ENCODE measurements at places on chromosomes 1 and 21.

DNA sequence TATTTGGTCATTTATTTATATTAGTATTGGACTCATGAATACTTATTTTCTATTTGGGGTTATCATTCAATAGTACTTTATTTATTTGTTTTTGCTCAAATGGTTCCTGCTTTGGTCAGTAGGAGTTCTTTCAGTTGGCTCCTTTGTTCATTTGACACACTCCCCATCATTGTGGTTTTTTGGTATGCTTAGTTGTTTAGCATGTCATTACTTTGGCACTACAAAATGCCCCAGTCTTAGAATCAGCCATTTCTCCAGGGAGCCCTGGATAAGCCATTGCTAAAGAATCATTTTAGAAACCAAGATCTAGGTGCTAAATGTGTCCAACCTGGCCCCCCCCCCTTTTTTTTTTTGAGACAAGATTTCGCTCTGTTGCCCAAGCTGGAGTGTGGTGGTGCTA lies 61.7 kb upstream of the MRPS6 start:
- no peak for DNase-seq

- peak; percentile 78 for DNase-seq
These were observed 15.6 kb downstream of the TPM3 start for GRCh38 chr1:154176337-154176736.

GRCh38 chr1:226424221-226425003 lies 16.5 kb upstream of the PARP1 start:
- no peak for DNase-seq

DNA sequence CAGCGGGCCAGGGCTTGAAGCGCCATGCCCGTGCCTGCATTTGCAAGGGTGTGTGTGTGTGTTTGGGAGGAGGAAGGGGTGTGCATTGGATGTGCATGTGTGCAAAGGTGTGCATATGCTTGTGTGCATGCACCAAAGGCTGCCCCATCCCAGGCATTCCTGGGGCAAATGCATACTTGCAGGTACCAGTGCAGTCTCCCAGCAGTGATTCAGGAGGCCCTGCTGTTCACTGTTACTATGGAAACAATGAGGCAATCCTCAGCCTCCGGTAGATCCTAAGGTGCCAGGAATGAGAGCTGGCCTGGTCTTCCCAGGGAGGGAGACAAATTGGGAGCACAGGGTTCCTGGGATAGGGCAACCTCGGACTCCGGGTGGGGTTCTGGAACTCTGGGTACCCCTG lies 7.5 kb upstream of the FNDC5 start:
- no peak for DNase-seq

- DNase-seq, result peak; percentile 92
These were observed 21.6 kb downstream of the MAPKAPK2 start for GRCh38 chr1:206706298-206706791.

GRCh38 chr1:41152622-41153044 lies 89.5 kb downstream of the SCMH1 start:
- peak; percentile 12 for DNase-seq

- no peak for DNase-seq
These were observed 819 bp upstream of the GPR3 start for GRCh38 chr1:27391511-27392095.

GRCh38 chr1:168093616-168094015 lies 43.1 kb downstream of the GPR161 start:
- DNase-seq, result no peak

GRCh38 chr1:121546830-121547591 lies 362.2 kb downstream of the SRGAP2C start:
- DNase-seq, result peak; percentile 19

GRCh38 chr1:14371771-14372497 lies 226.6 kb upstream of the KAZN start:
- DNase-seq, result no peak

- peak; percentile 34 for DNase-seq
These were observed 546 bp downstream of the ELOVL1 start for GRCh38 chr1:43367026-43367903.

GRCh38 chr1:234631721-234632125 lies 21.7 kb upstream of the IRF2BP2 start:
- no peak for DNase-seq

DNA sequence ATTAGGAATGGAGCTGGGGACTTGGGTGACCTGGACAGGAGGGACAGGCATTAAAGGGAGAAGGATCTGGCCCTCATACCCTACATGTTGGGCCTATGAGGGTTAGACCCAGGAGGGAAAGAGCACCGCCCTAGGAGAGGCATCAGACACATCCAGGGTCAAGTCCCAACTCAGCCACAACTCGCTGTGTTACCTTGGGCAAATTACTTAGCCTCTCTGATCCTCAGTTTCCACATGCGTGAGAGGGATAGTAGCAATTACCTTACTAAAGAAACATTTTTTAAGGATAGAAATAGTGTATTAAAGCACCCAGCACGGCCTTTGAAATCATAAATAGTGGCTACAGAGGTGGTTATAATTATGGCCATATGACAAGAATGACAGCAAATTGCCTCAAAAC lies 20.1 kb upstream of the SELENON start:
- no peak for DNase-seq

DNA sequence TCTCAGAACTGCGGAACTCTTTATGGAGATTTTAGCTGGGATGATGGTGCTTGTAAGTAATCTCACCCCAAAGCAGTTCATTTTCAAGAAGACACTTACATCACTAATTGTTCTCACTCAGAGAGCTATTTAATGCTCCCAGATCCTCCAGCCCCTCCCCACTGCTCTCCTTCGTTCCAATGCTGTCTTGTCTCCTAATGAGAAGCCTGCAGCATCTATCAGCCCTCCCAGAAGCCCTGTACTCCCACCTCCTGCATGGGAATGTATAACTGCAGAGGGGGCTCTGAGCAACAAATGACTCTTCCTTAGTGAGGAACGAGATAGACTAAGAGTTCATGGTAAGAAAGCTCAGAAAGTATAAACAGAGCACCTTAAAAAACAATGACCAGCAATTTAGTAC lies 377.4 kb upstream of the RUNX1 start:
- no peak for DNase-seq

DNA sequence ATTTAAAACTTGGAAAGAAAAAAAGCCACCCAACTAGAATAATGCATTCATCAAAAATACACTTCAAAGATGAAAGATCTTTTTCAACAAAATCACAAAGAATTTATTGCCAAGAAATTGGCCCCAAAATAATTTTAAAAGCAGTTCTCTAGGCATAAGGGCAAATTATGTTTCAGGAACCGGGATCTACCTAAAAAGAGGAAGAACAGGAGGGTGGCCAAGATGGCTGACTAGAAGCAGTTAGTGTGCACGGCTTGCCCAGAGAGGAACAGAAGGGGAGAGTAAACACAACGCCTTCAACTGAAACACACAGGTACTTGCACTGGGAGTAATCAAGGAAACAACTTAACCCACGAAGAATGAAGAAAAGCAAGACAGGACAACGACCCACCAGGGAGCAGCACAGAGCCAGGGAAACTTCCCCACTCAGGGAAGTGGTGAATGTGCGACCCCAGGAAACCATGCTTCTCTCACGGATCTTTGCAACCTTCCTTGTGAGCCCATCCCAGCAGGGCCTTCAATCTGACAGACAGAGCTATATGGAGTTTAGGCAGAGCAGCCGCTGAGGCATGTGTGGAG lies 46.1 kb downstream of the ACKR1 start:
- DNase-seq, result peak; percentile 19

DNA sequence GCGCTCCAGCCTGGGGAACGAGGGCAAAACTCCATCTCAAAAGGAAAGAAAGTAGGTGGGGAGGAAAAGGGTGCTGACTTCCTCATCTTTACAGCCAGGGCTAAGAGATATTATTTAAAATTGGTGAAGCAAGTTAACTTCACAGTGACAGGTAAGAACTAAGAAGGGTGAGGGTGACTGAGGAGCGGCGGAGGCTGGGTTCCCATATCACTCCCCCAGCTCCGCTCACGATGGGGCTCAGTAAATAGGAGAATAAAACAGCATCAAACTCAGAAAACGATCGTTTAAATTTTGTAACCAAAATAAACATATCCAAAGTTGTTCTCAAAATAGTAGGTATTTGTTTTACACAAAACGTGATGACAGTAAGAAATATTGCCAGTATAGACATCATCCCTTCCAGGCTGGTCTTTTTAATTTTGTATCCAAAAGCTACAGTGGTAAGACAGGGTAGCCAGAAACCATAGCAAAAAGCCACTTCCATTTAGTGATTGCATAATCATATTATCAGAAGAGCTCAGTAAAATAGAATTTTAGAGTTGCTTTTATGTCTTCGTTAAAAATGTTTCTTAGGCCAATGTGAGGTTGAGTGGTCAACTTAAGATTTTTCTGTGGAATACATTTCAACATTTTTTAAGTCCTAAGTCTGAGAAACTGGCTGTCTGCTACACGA lies 26.2 kb upstream of the ADARB1 start:
- DNase-seq, result no peak

DNA sequence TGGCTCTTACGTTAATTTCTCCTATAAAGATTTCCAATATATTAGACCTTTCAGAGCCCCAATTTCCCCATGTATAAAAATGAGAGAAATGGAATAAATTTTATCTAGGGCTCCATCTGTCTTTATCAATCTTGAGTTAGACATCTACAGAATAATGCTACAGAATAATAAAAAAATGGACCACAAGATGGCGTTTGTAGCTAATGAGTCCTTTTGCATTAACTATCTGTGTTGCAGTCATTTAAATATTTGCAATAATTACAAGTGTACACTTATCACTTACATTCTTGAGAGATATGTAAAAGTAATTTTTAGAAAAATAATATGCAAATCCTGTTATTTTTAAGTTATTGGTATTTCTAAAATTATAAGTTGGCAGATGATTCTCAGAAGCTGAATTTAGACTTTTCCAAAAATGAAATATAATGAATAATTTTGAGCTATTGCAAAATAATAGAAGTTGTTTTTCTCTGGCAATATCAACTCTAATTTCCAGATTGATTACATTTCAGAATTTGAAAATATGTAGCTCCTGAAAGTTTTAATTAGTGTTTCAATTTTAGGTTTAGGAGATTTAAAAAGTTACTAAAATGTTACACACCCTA lies 87.7 kb downstream of the SNX7 start:
- peak; percentile 53 for DNase-seq

DNA sequence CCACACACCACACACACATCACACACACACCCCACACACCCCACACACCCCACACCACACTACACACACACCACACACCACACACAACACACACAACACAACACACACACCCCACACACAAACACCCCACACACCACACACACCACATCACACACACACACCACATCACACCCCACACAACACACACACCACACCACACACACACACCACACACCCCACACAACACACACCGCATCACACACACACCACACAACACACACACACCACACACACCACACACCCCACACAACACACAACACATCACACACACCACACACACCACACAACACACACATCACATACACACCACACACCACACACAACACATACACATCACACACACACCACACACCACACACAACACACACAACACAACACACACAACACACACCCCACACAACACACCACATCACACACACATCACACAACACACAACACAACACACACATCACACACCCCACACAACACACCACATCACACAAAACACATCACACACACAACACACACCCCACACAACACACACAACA lies 2.4 kb downstream of the LYPD8 start:
- DNase-seq, result no peak

DNA sequence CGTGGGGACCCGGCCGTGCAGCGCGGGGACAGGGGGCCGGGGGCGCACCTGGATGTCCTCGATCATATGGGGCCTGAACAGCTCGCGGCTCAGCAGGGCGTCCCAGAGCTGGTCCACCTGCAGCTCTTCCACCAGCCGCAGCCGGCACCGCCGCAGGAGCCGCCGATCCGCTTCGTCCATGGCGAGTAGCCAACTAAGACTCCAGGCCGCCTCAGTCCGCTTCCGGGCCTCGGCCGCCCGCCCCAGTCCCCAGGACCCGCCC lies at the start of gene CASP9:
TSS of gene CASP9 (minus strand) at position 195 of the 262 bp plus-strand sequence. CDS start at position 180, 15 bp downstream.
- no peak for DNase-seq

DNA sequence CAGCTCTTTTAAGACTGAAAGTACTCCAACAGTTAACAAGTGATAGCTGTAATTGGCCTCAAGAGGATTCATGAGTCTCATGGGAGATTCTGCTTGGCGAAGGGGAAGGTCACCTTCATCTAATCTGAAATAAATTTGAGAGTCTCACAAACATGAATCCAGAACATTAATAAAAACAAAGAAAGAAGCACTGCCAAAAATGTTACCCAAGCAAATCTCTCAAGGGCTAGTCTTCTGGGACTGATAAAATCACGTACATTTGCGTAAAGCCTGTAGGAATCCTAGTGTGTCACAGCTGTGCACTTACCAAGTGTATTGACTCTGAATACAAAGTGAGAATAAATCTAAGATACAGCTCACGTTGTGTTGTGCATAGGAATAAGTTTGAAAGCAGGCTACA lies 21.2 kb upstream of the NUF2 start:
- DNase-seq, result no peak

DNA sequence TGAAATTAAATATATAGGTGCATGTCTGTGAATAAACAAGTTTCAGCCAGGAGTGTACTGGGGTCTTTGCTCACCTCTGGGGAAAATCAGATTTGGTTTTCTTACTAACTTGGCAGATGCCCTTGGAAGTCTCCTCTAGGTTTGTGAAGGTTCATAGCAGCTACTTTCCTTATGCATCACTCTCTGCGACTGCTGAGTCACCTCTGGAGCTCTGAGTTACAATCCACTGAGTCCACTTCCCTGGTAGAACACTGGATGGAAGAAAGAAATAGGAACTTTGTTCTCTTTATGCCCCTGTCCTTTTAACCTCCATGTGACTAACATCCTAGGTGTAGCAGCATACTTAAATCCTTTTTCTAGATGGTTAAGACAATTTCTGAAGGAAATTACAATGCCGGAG lies 4.4 kb upstream of the FASLG start:
- peak; percentile 35 for DNase-seq

DNA sequence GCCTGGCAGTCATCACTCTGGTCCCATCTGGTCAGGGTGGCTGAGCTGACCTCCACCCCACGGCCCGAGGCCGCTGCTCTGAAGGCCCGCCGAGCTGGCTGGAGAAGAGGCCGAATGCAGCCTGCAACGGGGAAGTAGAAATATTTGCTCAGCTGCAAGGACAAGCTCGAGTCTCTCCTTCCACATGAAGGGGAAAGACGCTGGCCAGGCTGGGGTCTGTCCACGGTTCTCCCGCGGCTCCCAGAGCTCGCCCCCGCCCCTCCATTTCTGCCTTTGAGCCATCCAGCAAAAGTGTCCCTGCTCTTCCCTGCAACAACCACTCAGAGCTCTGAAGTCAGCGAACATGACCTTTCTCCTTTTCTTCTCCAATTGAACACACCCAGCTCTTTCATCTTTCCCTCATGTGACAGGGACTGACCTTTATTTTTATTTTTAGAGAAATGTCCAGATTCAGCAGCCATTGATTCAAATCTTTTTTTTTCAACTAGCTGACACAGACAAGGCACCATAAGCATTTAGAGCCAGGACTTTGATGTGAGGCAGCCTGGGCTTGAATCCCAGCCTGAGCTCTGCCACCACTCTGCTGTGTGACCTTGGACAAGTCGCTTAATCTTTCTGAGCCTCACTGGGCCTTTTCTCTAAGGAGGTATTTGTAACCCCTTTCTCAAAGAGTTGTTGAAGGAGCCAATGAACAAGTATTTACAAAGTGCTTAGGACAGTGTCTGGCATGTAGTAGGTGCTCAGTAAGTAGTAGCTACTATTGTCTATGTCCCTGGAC lies 149.3 kb upstream of the WNT4 start:
- no peak for DNase-seq
